ENCODE measurements at places on chromosomes 7 and 10.

DNA sequence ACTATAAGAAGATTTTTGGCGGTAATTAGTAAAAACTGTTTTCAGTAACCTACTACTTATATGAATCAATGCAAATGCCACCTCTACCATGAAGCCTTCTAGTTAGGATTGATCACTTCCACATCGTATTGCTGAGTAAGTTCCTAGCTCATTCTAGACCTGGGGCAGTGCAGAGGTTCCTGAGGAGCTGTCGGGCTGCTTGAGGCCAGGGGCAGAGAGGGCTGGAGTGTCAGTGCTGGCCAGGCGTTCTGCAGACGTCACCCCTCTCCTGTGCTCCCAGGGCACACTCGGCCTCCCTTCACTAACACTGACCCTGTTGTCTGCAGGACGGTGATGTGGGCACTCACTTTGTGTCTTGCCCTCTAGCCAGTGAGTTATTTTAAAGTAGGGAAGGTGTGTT is 275.7 kb downstream of the CELF2 start:
- no peak for DNase-seq
- H3K27ac ChIP-seq, result no peak overlapping the region
- H3K36me3 ChIP-seq, result no peaks in the 10 kb centered on the region

DNA sequence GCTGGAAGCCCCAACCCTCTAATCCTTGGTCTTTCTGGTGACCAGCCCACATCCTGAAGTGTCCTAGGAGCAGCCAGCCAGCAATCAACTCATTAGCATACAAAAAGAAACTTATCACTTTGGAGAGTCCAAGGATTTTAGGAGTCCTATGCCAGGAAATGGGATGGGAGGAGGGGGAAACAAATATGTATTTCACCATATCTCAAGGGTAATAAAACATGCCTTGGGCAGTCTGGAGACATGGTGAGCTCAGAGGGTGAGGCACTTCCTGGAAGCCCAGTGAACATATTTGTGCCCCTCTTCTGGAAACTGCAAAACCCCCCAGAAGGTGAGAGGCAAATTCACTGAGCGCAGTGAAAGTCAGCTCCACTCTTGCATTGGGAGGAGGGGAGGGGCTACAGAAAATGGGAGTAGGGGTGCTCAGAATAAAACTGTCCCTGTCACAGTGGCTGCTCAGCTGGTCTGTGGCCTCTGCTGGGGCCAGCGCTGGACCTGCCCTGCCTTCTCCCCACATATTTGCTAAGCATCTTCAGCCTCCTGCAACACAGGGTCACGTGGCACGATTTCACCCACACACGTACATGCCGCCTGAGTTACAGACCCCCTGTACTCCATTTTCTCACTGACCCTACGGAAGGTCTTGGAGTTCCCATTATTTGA is 17.7 kb upstream of the ZMIZ1 start:
- no peaks in the 10 kb centered on the region for H3K27me3 ChIP-seq
- H3K27ac ChIP-seq, result no peak overlapping the region
- no peaks in the 10 kb centered on the region for H3K36me3 ChIP-seq
- H3K4me3 ChIP-seq, result no peak overlapping the region

DNA sequence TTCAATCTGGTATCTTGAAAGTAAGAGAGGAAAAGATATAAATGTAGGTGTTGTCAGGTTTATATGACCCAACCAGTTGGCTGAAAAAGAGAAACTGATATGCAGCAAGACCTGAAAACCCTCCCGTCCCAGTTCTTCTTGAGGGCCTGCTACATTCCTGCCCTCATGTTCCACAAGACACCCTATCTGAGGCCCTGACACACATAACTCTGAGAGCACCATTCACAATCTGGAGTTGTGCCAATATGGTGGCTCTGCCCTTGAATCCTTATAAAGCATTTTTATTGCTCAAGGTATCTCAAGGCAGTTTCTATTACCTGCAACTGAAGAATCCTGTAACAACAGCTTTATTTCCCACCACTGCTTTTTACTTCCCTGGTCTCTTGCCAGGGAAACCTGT is 17.0 kb downstream of the XPNPEP1 start:
- H3K27me3 ChIP-seq, result no peaks in the 10 kb centered on the region
- H3K36me3 ChIP-seq, result peaks cover 13% of the 10 kb centered on the region
- H3K4me3 ChIP-seq, result no peak overlapping the region
- H3K4me1 ChIP-seq, result no peaks in the 10 kb centered on the region
- no peak for DNase-seq
- no peak overlapping the region for H3K27ac ChIP-seq

GRCh38 chr10:5557799-5558771 is 33.3 kb downstream of the CALML3 start:
- no peaks in the 10 kb centered on the region for H3K27me3 ChIP-seq
- H3K36me3 ChIP-seq, result no peaks in the 10 kb centered on the region
- H3K4me3 ChIP-seq, result no peak overlapping the region
- peaks cover 11% of the 10 kb centered on the region for H3K4me1 ChIP-seq
- no peak for DNase-seq

DNA sequence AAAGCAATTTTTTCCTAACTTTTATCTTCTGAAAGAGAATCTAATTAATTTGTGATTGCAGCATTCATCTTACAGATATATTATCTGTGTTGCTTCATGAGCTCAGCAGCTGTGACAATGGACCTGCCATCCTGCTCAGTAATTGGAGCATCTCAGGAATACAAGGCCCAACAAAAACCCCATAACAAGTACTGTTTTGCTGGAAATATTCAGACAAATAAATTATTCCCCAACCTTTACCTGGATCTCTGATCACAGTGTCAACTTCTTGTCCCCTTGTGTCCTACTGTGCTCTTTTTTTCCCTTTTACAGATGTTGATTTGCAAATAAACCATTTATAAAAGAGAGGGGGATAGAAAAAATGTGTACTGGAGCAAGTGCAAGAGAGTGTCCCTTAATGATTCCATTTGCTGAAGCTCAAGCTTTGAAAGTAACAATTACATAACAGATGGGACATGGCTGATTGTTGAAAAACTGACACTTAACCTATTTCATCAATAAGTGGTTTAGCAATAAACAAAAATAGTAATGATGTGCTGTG is 1063.4 kb upstream of the GHITM start:
- H3K36me3 ChIP-seq, result no peaks in the 10 kb centered on the region
- H3K4me3 ChIP-seq, result no peak overlapping the region
- no peak overlapping the region for H3K27ac ChIP-seq

Measured in liver (tissue), 10 donors.